ENCODE measurements at places on chromosomes 1 and 21.

DNA sequence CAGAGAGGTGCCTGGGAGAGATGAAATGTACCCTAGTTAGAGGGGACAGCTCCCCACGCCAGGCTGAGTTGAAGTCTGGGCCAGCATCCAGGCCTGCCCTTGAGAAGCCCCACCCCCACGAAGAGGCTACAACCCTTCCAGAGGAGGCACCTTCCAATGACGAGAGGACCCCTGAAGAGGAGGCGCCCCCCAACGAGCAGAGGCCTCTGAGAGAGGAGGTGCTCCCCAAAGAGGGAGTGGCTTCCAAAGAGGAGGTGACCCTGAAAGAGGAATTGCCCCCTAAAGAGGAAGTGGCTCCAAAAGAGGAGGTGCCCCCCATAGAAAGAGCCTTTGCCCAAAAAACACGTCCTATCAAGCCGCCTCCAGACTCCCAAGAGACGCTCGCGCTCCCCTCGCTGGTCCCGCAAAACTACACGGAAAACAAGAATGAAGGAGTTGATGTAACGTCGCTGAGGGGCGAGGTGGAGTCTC is 3.1 kb downstream of the EVA1B start:
- DNase-seq: no peak

DNA sequence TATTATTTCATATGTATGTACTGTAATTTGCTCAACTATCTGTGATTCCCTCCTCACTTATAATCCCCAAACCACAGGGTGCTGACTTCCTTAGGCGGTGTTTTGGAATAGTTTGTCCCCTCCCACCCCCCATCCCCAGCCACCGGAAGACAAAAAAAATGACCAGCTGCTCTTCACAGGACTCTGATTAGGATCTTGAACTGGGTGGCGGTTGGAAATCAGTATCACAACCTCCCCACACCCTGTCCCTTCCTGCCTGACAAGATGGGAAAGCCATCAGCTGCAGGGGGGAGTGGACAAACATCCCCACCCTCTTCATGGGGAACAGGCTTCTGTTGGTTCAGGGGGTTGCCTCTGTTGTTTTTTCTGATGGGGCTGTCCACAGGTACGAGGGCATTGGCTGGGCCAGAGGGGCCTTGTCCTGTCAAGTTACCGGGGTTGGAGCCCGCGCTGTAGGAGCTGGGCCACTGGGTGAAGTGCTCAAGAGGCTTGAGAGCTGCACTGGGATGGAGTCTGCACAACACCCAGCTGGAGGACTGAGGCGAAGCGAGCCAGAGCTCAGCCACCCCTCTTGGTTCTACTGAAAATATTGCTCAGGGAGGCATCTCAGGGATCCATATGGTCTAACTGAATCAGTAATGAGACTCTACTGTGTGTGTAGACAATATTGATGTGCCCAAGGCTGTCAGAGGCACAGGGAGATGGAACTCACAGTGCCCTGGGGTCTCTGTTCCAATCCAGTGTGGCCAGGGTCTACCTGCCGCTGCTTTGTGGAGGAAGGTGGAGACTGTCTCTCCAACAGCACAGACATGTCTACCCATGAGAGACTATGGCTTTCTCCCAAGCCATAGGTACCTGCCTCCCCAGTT is 28.2 kb downstream of the NAV1 start:
- no peak for DNase-seq

DNA sequence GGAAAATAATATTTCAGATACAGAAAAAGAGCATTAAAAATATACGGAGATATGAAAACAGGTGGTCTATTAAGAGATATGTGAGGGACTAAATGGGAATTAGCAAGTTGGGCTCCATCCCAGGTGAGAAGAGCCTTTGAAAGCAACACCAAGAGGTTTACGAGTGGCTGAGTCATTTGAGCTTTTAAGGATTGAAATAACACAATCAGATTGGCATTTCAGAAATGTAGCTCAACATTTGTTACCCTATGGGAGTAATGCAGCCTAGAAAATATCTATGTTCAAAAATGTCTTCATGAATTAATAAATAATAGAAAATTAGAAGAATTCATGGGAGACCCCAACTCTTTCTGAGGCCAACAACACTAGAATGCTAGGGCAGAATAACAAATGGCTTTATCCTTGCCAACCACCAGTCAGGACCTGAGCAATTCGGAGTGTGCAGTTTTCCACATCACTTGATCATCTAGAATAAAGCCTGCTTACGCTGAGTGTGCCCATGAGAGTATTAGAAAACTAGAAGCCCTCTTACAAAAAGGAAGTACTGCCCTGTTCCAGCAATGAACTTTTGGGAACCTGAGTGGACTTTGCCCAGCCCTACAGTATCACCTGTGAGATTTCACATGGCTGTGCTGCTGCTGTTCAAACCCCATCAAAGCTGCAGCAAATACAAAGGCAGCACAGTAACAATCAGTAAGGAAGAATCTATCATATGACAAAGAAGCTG is 538.0 kb upstream of the CAMK1G start:
- no peak for DNase-seq

- no peak for DNase-seq
Measured at GRCh38 chr1:151713044-151713443, 3.6 kb downstream of the CELF3 start.

- no peak for DNase-seq
Measured at GRCh38 chr1:23254584-23254983, 37.3 kb upstream of the HTR1D start.

- no peak for DNase-seq
Measured at GRCh38 chr1:55081905-55082296, 42.6 kb downstream of the PCSK9 start.
